NT2/D1 (cell line): ENCODE measurements at places on chromosomes 7 and 10.

DNA sequence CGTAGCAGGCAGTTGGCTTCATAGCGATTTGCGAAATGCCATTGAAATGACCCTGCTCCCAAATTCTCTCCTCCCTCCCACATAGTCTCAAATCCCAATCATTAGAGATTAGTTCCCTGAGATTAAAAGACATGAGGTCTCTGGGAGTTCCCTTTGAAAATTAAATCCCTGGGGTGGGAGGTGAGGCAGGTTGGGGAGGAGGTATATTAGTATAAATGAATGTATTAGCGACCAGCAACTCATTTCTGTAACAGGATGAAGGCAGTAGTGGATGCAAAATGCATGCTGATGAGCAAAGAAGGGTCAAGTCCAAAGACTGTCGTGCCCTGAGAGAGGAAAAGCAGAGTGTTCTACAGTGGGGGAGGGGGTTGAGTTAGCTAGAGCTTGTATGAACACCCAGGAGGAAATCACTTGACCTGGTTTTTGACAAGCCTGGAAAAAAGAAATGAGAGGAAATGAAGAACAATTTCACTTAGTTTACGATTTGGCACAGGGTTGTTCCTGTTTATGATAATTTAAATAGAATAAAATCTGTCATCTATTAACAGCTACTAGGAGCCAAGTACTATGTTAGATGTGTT, 79.6 kb upstream of the MTPN start:
- no peak for DNase-seq

DNA sequence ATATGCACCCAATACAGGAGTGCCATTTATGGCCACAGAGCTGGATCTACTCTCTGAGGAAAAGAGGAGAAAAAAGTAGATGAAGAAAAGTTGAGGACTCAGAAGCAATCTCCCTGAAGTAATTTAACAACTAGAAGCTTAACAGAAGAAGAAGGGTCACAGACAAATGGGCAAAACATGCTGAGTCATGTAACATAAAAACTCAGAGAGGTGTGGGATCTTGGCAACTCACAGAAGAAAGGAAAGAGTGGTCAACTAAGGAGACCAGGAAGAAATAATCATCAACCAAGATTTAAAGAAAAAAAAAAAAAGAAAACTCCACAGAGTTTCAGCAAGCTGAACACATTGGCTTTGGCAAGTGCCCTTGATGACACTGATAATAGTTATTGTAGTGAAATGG, 51.8 kb upstream of the BET1 start:
- no peak for DNase-seq

- no peak for DNase-seq
Measured at GRCh38 chr7:29574659-29575058, 11.0 kb downstream of the PRR15 start.

DNA sequence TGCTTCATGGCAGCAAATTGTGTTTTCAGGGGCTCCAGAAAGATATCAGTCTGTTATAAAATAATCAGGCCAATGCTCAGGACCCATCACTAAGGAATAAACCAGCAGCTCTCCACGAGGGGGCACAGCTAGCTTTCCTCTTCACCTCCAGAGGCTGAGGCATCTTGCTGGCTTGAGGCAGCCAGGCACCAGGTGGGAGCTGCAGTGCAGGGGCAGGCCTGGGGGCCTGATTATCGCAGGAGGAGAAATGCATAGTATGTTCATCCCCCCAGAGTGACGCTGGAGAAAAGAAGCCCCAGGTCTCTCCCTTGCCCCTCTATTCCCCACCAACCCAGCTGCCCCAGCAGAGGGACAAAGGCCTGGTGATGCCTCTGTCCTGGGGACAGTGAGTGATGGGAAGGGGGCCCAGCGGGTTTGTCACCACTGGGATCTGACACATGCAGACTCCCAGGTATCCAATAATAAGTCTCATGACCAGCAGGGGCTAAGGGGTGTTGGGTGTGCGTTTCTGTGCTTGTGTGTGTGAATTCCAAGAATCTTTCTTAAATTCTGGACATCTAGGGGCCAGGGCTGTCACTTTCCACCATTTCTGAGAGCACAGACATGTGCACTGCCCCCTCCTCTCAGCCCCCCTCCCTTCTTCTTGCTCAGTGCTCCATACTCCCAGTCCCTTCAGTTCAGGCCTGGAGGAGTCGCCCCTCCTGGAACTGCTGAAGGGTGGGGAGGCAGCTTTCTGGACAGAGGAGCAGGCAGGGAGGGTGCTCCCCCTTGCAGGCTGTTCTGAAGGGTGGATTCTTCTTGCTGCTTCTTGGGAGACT, 128.1 kb upstream of the FAM20C start:
- peak; percentile 54 for DNase-seq

DNA sequence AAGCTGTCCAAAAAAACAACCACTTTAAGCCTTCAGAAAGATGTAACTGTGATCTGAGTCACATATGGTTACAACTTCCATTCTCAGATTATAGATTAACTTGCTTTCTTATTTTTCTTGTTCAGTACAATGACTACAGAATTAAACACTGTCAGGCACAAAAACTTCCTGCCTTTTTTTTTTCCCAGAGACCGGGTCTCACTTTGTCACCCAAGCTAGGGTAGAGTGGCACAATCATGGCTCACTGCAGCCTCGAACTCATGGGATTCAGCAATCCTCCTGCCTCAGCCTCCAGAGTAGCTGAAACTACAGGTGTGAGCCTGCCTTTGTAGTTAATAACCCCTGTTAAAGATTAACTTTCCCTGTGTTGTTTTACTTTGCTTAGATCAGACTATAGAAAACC, 163.2 kb downstream of the AVL9 start:
- DNase-seq: no peak
